ENCODE measurements at places on chromosomes 4 and X.

DNA sequence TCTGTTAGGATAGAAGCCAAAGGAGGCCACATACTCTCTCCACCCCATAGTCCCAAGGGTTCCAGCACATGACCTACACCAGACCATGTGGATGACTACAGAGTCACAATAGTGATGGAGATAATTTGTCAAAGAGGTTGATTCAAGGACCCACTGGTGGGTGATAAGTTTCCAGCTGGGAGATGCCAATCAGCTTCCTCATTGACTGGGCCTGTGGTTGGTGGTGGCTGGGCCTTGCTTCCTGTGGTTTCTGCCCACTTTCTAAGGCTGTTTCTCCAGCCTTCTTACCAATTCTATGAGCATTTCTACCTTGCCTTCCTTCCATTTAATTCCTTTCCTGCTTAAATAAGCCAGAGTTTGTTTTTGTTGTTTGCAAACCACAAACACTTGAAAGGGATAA is 95.5 kb upstream of the CPEB2 start:
- no peak overlapping the region for H3K27ac ChIP-seq
- H3K4me1 ChIP-seq: no peaks in the 10 kb centered on the region
- peaks cover 31% of the 10 kb centered on the region for H3K27me3 ChIP-seq
- H3K4me3 ChIP-seq: no peak overlapping the region
- peak; percentile 49 for ATAC-seq

- H3K27me3 ChIP-seq: no peaks in the 10 kb centered on the region
- H3K4me3 ChIP-seq: no peak overlapping the region
- H3K4me1 ChIP-seq: peaks cover 9% of the 10 kb centered on the region
- peak overlapping the region; percentile 61 for H3K27ac ChIP-seq
- H3K36me3 ChIP-seq: peaks cover 99% of the 10 kb centered on the region
These were observed 13.9 kb downstream of the PHF8 start for GRCh38 chrX:54030329-54030728.

DNA sequence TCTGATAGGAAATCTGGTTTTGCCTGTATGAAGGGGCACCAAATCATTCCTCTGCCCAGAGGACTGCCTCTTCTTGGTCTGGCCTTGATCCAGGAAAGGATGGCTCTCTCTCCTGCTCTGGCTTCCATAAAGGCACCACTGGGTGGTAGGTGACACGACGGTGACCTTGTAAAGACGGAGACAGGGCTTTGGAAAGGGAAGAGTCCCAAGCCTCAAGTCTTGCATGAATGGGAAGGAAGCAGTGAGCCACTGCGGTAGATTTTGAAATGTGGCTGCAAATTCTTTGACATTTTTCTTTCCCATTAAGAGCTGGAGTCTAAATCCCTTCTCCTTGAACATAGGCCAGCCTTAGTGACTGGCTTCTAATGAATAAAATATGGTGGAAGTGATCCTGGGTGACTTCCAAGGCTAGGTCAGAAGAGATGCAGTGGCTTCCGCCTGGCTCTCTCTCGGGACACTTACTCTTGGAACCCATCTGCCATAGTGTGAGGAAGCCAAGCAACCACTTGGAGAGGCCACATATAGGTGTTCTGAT is 347.4 kb downstream of the BCOR start:
- H3K27me3 ChIP-seq: no peaks in the 10 kb centered on the region
- ATAC-seq: no peak
- H3K4me1 ChIP-seq: peaks cover 4% of the 10 kb centered on the region
- no peak overlapping the region for H3K4me3 ChIP-seq
- H3K36me3 ChIP-seq: no peaks in the 10 kb centered on the region

DNA sequence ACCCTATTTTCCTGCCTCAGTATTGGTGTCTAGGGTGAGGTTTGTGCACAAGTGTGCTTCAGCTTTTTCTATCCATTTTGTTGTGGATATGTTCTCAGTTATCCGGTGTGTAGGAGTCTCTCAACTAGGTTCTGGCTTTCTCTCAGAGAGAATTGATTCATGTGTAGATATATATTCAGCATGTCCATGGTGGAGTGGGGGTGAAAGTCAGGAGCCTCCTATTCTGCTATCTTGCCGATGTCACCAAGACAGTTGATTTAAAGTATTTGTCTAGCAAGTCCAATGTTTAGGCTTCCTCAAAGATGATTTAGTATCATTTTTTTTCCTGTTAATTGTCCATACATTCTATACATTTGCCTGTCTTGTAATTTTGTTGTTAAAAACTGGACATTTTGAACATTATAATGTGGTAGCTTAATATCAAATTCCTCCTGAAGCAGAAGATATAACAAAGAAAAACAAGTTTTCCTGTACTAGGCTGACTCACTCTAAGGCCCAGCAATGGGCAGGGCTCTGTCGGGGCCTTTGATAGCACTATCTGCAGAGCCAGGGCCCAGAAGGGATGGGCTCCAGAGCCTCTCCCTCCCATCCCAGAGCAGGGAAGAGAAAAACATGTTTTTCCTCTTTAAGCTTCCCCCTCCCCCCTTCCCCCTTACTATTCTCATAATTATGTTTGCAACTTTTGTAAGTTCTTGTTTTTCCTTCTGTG is 37.6 kb downstream of the GLUD2 start:
- no peak overlapping the region for H3K4me3 ChIP-seq
- H3K36me3 ChIP-seq: no peaks in the 10 kb centered on the region
- no peaks in the 10 kb centered on the region for H3K4me1 ChIP-seq

- H3K27ac ChIP-seq: no peak overlapping the region
- no peaks in the 10 kb centered on the region for H3K4me1 ChIP-seq
- no peak overlapping the region for H3K4me3 ChIP-seq
- H3K36me3 ChIP-seq: no peaks in the 10 kb centered on the region
These were observed 321.9 kb downstream of the CFAP47 start for GRCh38 chrX:36241397-36241796.

- no peak overlapping the region for H3K4me3 ChIP-seq
- peaks cover 20% of the 10 kb centered on the region for H3K4me1 ChIP-seq
- no peaks in the 10 kb centered on the region for H3K27me3 ChIP-seq
- no peak for ATAC-seq
- peaks cover 66% of the 10 kb centered on the region for H3K36me3 ChIP-seq
These were observed 170.9 kb downstream of the AFAP1 start for GRCh38 chr4:7768736-7769135.

DNA sequence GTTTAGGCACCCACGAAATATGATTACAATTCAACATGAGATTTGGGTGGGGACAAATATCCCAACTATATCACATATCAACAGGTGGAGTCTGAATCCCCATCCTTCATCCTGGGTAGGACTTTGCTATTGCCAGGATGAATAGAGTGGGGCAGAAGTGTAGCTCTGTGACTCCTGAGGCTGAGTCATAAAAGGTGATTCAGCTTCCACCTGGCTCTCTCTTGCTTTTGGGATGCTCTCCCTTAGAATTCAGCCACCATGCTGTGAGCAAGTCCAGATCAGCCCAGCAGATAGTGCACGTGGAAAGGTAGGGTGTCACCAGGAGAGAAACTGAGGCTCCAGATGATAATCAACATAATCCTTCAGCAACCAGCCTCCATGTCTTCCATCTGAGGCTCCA is 193.8 kb upstream of the BCOR start:
- no peak for ATAC-seq
- H3K27ac ChIP-seq: no peak overlapping the region

DNA sequence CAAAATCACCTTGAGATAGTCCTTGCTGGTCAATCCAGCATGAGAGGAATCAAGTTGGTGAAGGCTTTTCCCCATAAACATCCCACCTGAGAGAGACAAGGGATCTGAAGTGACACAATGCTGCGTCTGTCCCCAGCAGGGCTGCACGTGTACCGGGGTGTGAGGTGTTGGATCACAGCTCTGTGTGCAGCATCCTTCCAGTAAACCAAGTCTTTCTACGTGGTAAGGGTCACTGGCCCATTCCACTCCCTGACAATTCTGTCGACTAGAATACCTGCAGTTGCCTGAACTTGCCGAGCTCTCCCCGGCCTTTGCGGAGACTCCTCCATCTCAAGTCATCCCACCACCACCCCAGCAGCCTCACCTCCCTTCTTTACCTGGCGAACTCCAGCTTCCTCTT is 14.8 kb downstream of the HELT start:
- H3K4me1 ChIP-seq: no peaks in the 10 kb centered on the region
- peaks cover 19% of the 10 kb centered on the region for H3K27me3 ChIP-seq
- H3K4me3 ChIP-seq: no peak overlapping the region

- peaks cover 5% of the 10 kb centered on the region for H3K4me1 ChIP-seq
- no peak overlapping the region for H3K27ac ChIP-seq
- peaks cover 9% of the 10 kb centered on the region for H3K27me3 ChIP-seq
- H3K4me3 ChIP-seq: peak overlapping the region; percentile 29
- ATAC-seq: peak; percentile 100
These were observed 17.0 kb upstream of the TMEM154 start for GRCh38 chr4:152696764-152697261.

DNA sequence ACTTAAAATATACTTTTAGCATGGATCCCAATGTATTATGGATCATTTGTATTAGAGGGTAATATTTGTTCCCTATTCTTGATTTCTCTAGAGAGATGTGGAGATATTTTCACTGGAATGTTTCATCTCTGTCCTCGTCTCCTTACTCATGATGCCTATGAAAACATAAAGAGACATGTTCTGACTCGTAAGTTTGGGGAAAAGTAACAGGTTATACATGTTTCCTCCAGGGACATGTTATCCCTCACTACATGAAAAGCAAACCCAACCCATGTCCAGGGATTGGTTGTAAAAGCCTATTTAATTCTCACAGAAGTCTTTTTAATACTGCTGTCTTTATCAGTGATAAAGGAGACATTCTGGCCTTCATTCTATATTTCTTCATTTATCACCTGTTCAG is 621.4 kb downstream of the GABRG1 start:
- no peak overlapping the region for H3K4me3 ChIP-seq
- no peaks in the 10 kb centered on the region for H3K36me3 ChIP-seq
- H3K27me3 ChIP-seq: no peaks in the 10 kb centered on the region
- ATAC-seq: no peak
- no peaks in the 10 kb centered on the region for H3K4me1 ChIP-seq

GRCh38 chr4:165101641-165102040 is 11.0 kb downstream of the TMEM192 start:
- no peak for ATAC-seq
- no peak overlapping the region for H3K4me3 ChIP-seq
- no peaks in the 10 kb centered on the region for H3K27me3 ChIP-seq
- H3K27ac ChIP-seq: no peak overlapping the region

GRCh38 chrX:2516623-2517022 is 15.8 kb upstream of the DHRSX start:
- peaks cover 3% of the 10 kb centered on the region for H3K4me1 ChIP-seq
- no peaks in the 10 kb centered on the region for H3K36me3 ChIP-seq
- ATAC-seq: no peak
- H3K27me3 ChIP-seq: peaks cover 14% of the 10 kb centered on the region
- H3K27ac ChIP-seq: no peak overlapping the region
- no peak overlapping the region for H3K4me3 ChIP-seq

DNA sequence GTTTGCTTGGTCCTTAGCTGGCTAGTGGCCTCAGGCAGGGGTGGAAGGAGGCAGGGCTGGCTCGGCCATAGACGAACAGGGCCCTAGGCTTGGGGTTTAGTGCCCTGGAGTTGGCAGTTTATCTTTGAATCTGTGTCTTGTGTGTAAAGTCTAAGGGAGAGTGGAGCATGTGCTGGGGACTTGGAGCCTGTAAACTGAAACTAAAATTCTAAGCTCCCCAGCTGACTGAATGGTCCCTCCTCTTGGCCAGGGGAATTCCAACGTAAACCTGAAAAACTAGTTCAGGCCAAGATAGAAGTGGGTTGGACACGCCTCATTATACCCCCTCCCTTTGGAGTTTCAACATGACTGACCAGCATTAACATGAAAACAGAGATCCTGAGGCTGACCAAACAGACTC is 46.1 kb upstream of the GPR78 start:
- H3K36me3 ChIP-seq: no peaks in the 10 kb centered on the region
- H3K4me1 ChIP-seq: no peaks in the 10 kb centered on the region
- peak overlapping the region; percentile 34 for H3K27ac ChIP-seq
- peaks cover 4% of the 10 kb centered on the region for H3K27me3 ChIP-seq

DNA sequence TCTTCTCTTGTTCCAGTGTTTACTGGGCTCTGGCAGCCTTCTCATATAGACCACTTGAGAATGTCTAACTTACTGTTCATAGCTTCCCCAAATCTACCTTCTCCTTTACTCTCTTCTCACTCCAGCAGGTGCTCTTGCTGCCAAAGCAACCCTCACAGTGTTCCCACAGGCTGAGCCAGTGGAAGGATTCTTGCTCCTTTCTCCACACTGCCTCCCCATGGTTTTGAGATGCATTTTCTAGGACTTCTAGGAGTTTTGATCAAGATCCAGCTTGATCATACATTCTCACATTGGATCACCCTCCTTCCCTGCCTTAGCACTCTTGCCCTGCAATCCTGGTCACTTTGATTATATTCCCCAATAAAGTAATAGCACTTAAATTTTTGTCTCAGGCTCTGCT is 230.8 kb downstream of the TMEM47 start:
- no peak for ATAC-seq
- no peak overlapping the region for H3K4me3 ChIP-seq
- no peaks in the 10 kb centered on the region for H3K4me1 ChIP-seq
- no peak overlapping the region for H3K27ac ChIP-seq
- no peaks in the 10 kb centered on the region for H3K27me3 ChIP-seq

GRCh38 chr4:24778464-24779225 is 16.7 kb upstream of the SOD3 start:
- H3K4me3 ChIP-seq: no peak overlapping the region
- H3K27ac ChIP-seq: no peak overlapping the region
- no peaks in the 10 kb centered on the region for H3K36me3 ChIP-seq
- peaks cover 11% of the 10 kb centered on the region for H3K27me3 ChIP-seq

- H3K27ac ChIP-seq: no peak overlapping the region
- no peaks in the 10 kb centered on the region for H3K27me3 ChIP-seq
- peaks cover 18% of the 10 kb centered on the region for H3K36me3 ChIP-seq
- H3K4me1 ChIP-seq: no peaks in the 10 kb centered on the region
These were observed 26.7 kb downstream of the HDAC8 start for GRCh38 chrX:72545990-72546389.

GRCh38 chr4:101240099-101240498 is 107.2 kb downstream of the PPP3CA start:
- peaks cover 14% of the 10 kb centered on the region for H3K4me1 ChIP-seq
- no peak overlapping the region for H3K27ac ChIP-seq
- H3K4me3 ChIP-seq: no peak overlapping the region
- no peak for ATAC-seq
- no peaks in the 10 kb centered on the region for H3K27me3 ChIP-seq

DNA sequence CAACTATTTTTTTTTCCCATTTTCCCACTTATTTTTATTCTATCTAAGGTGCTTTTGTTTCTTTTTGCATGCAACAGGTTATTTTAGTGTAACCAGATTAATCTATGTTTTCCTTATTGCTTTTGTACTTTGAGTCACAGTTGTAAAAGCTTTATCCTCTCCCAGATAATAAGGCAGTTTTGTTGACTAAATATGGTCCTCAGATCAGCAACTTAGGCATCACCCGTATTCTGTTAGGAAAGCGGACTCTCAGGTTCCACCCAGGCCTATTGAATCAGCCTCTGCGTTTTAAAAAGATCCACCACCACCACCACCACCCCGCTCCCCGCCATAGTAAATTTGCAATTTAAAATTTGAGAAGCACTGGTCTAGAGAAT is 58.6 kb upstream of the USP9X start:
- no peak for ATAC-seq
- no peaks in the 10 kb centered on the region for H3K27me3 ChIP-seq
- no peak overlapping the region for H3K4me3 ChIP-seq
- H3K4me1 ChIP-seq: no peaks in the 10 kb centered on the region

GRCh38 chrX:16177260-16177659 is 10.0 kb downstream of the MAGEB17 start:
- H3K36me3 ChIP-seq: no peaks in the 10 kb centered on the region
- H3K4me3 ChIP-seq: no peak overlapping the region
- no peak overlapping the region for H3K27ac ChIP-seq
- H3K27me3 ChIP-seq: peaks cover 16% of the 10 kb centered on the region
- H3K4me1 ChIP-seq: no peaks in the 10 kb centered on the region
